Glomerular endothelial cell (primary cell): ENCODE measurements at places on chromosomes 12 and 14. TPM values are rescaled to one million over a fixed set of nuclear protein-coding genes. Genes with fewer than 3 reads are reported as not detected.

Gene PSMA6
- total RNA-seq: 209 and 249 TPM in 2 replicates

Gene EIF2S1
- 108 and 152 TPM in 2 replicates for total RNA-seq

GRCh38 chr12:2396448-2396871, 343.7 kb downstream of the CACNA1C start:
- no peak for DNase-seq

GRCh38 chr14:41187868-41188267, 418.8 kb upstream of the LRFN5 start:
- DNase-seq: no peak
